AG10803 (cell line): ENCODE measurements at places on chromosomes 13 and 19.
A peak's percentile ranks its signal among the peaks of the same experiment; 100 is the strongest.

DNA sequence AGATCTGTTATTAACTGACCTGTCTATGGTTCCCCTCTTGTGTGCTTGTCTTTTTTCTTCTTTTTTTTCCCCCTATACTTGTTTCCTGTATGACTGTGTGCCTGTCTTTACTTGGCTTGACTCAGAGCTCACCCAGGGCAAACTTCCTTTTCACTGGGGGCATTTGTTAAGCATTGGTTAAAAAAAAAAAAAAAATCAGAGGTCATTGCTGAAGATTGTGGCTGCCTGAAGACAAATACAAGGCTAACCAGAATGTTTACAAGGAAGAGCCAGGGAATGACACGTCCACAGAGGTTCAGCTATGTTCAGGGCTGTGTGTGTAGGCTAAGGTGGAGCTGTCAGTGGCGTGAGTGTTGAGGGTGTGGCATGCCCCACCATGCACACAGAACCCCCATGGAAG is 47.1 kb downstream of the LNX2 start:
- peak; percentile 4 for DNase-seq

DNA sequence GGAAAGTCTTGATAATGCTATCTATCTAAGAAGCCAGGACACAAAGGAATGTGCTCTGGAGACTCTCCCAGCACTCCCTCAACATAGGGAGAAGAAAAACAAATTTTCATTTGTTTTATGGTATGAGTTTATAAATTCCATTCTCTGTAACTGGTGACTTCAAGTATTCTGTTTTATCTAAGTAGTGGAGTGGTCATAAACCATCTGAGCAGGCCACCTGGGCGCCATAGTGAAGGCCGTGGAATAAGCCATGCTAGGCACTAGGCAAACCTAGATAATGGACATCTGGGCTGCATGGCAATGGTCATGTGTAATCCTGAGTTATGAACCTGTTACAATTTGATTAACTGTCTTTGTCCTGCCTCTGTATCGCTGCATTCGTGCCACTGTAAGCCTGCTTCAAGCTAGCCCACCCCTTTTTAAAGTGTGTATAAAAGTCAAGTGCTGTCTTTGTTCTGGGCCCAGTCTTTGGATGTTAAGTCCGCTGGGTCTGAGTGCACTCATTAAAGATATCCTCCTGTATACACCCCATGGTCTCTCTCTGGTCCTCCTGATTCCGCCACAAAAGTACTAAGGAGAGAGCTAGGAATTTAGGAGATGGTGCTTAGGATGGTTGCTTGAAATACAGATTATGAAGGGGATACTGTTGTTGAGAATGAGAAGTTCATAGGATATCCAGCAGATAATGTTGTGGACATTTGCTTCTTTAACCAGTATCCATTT is 13.2 kb downstream of the GTF2F2 start:
- DNase-seq = no peak

- peak; percentile 11 for DNase-seq
Measured at GRCh38 chr13:60019119-60019993, 144.4 kb downstream of the DIAPH3 start.

- peak; percentile 85 for DNase-seq
Measured at GRCh38 chr13:41577436-41577835, 120.1 kb downstream of the RGCC start.

- DNase-seq = peak; percentile 81
Measured at GRCh38 chr19:16249826-16250404, 52.2 kb downstream of the AP1M1 start.

GRCh38 chr13:97310809-97311436 is 88.8 kb downstream of the MBNL2 start:
- no peak for DNase-seq

GRCh38 chr19:15025217-15025616 is 24.1 kb upstream of the CASP14 start:
- DNase-seq = no peak
